GM23338 (cell line): ENCODE measurements at places on chromosomes 6 and 20. TPM values are rescaled to one million over a fixed set of nuclear protein-coding genes. Genes with fewer than 3 reads are reported as not detected.

GRCh38 chr6:45864651-45865050 lies 151.0 kb downstream of the CLIC5 start:
- no peak overlapping the region for H3K27ac ChIP-seq
- no peaks in the 10 kb centered on the region for H3K36me3 ChIP-seq
- no peaks in the 10 kb centered on the region for H3K27me3 ChIP-seq
- H3K4me1 ChIP-seq, result no peaks in the 10 kb centered on the region

GRCh38 chr6:5513408-5513807 lies 252.1 kb downstream of the FARS2 start:
- H3K4me1 ChIP-seq, result no peaks in the 10 kb centered on the region
- no peaks in the 10 kb centered on the region for H3K27me3 ChIP-seq
- H3K27ac ChIP-seq, result no peak overlapping the region
- no peak overlapping the region for H3K4me3 ChIP-seq
- no peak for DNase-seq
- no peaks in the 10 kb centered on the region for H3K36me3 ChIP-seq

- no peak overlapping the region for H3K27ac ChIP-seq
- no peaks in the 10 kb centered on the region for H3K4me1 ChIP-seq
- DNase-seq, result no peak
- no peak overlapping the region for H3K4me3 ChIP-seq
Measured at GRCh38 chr20:50558483-50558925, 48.3 kb downstream of the PTPN1 start.

DNA sequence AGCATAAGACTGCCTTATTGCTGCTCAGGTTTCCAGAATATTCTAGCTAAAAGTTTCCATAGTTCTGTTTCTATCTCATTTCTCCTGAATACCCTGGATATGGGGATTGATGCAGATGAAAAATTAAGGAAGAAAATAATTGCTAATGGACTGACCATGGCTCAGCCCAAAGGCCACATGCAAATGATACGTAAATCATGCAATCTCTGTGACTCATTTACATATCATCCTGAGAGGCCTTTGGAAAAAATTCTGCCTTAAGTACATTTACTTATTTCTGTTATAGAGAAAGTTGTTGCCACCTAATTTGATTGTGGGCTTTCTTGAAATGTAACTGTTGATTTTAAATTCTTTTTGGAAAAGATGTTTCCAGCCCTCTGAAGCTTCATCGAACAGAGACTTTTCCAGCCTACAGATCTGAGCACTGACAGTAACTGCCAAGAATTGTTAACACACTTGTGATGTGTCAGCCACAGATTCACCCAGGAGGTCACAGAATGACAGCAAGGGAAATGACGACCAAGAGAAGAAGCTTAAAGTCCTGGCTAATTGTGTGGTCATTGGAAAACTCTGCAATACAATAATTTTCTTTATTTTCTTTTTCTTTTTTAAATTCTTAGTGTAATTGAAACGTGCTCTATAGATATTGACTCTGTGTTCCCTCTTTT lies 174.8 kb downstream of the DOK5 start:
- H3K27me3 ChIP-seq, result no peaks in the 10 kb centered on the region
- H3K4me3 ChIP-seq, result no peak overlapping the region
- no peaks in the 10 kb centered on the region for H3K36me3 ChIP-seq
- H3K27ac ChIP-seq, result no peak overlapping the region

DNA sequence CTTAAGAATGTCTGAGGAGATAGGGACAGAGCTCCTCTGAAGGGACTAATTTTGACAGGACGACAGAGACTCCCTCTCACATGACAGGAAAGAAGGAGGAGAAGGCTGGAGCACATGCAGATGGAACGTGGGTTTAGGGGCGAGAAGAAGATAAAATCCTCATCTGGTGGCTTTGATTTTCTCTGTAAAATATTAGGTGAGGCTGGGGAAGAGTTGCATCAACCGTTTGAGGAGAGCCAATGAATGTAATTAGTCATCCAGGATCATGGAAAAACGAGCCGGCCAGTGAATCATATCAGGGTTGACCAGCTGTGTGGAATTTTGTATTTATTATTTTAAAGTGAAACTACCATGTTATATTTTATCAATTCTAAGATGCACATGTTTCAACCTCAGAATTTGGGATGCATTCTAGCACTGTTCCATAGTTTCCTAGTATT lies 46.9 kb upstream of the ADGRF4 start:
- H3K27ac ChIP-seq, result no peak overlapping the region
- no peaks in the 10 kb centered on the region for H3K36me3 ChIP-seq

GRCh38 chr6:18323935-18324705 lies 59.8 kb upstream of the DEK start:
- no peaks in the 10 kb centered on the region for H3K36me3 ChIP-seq
- H3K27me3 ChIP-seq, result no peaks in the 10 kb centered on the region
- no peak overlapping the region for H3K4me3 ChIP-seq
- no peaks in the 10 kb centered on the region for H3K4me1 ChIP-seq
- no peak overlapping the region for H3K27ac ChIP-seq

GRCh38 chr6:52693773-52694172 lies 22.9 kb downstream of the TMEM14A start:
- no peak overlapping the region for H3K27ac ChIP-seq
- DNase-seq, result no peak
- H3K27me3 ChIP-seq, result no peaks in the 10 kb centered on the region
- H3K4me1 ChIP-seq, result no peaks in the 10 kb centered on the region
- no peak overlapping the region for H3K4me3 ChIP-seq

DNA sequence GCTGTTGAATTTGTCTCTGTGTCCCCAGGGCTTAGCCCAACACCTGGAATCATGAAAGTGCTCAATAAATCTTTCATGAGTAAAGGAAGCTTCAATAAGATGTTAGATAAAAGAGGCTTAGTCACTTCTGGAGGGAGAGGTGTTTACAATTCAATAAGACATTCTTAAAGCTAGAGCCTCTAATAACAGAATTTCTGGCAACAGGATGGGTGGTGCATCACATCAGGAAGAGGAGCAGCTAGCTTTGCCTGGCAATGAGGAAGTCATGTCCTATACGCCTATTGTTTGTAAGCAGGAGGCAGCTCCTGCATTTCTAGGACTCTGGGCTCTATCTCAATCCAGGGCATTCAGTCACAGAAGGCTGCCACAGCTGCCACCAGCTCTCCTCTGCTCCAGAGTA lies 638.5 kb downstream of the EPM2A start:
- H3K27me3 ChIP-seq, result no peaks in the 10 kb centered on the region
- no peak overlapping the region for H3K4me3 ChIP-seq
- no peak for DNase-seq
- no peak overlapping the region for H3K27ac ChIP-seq

GRCh38 chr20:35248641-35249475 lies 22.4 kb downstream of the MMP24 start:
- H3K27me3 ChIP-seq, result no peaks in the 10 kb centered on the region
- no peak overlapping the region for H3K27ac ChIP-seq
- H3K4me1 ChIP-seq, result 0 out of 2 replicates have a peak, but pooled peaks cover 7% of the 10 kb centered on the region
- no peaks in the 10 kb centered on the region for H3K36me3 ChIP-seq
- H3K4me3 ChIP-seq, result no peak overlapping the region
- DNase-seq, result no peak

DNA sequence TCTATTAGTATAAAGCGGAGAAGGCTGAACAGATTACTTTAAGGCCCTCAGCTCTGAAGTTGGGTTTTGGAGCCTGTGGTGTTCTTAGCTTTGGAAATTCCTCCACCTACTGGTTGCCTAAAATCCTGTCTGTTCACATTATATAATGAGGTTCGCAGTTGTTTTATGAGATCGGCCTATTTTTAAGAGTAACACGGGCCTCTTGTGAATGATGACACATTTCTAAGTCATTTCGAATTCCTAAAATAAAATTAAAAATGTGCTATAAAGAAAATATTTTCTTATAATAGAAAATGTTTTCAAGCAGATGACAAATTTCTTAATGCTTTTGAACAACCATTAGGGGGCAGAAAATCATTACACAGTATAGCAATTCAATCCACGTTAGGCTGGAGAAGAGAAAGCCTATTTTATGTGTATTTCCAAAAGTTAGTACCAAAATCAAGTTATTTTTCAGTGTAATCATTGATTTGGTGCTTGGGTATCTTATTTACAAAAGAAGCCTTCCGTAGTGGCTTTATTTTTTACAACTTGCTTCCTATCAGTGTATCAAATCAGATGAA lies 15.8 kb upstream of the FAM8A1 start:
- no peaks in the 10 kb centered on the region for H3K4me1 ChIP-seq
- H3K36me3 ChIP-seq, result no peaks in the 10 kb centered on the region
- H3K4me3 ChIP-seq, result no peak overlapping the region
- peaks cover 9% of the 10 kb centered on the region; the same call in 1 of the 2 replicates for H3K27me3 ChIP-seq

DNA sequence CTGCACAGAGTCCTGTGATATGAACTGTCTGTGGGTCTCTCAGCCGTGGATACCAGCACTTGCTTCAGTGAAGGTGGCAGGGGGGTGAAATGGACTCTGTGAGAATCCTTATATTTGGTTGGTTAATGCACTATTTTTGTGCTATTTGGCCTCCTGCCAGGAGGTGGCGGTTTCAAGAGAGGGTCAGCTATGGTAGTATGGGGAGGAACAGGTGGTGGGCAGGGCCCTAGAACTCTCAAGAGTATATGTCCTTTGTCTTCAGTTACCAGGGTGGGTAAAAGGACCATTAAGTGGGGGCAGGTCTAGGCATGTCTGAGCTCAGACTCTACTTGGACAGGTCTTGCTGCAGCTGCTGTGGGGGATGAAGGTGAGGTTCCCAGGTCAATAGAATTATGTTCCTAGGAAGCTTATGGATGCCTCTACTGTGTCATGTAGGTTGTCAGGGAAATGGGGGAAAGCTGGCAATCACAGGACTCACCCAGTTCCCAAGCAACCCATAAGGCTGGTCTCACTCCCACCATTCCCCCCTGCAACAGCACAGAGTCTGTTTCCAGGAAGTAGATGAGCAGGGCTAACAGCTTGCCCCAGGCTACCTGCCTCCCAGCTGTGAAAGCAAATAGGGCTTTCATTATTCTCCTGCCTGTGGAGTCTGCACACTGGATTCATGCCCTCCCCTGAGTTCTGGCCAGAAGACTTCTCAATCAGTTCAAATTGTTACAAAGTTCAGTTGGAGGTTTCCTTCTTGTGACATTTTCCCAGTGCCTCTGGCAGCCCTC lies 56.8 kb upstream of the PHIP start:
- H3K4me3 ChIP-seq, result no peak overlapping the region
- no peak for DNase-seq
- no peaks in the 10 kb centered on the region for H3K4me1 ChIP-seq
- H3K27me3 ChIP-seq, result no peaks in the 10 kb centered on the region
- no peaks in the 10 kb centered on the region for H3K36me3 ChIP-seq
- no peak overlapping the region for H3K27ac ChIP-seq

DNA sequence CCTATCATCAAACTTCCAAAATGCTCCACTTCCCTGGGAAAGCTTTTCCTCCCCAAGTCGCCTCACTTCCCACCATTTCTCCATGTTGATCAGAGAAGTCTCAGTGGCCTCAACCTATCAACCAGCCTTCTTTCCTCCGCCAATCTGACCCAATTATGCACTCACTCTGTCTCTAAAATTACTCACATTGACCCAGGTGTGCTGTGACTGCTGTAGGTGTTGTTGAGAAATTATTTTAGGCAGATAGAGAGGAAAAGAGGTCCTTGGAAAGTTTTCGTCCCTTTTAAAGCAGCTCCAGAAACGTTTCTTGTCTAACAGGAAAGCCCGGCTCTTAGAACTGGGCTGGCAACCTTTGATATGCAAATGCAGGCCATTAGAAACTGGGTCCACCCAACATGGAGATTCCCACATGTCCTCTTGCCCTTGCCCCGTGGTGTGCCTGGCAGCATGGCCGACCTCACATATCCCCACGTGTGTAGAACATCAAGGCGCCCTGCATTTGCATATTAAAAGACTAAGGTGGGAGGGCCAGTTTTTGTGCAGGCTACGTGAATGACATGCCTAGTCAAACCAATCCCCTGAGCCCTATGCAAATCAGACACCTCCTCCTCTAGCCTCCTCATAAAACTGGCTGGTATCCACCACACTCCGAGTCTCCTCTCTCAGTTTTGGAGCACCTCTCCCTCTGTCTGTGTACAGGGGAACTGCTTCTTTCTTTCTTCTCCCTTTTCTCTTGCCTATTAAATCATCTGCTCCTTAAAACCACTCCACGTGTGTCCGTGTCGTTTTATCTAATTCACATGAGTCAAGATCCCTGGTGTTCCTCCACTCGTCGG lies 12.9 kb downstream of the IPCEF1 start:
- peak; percentile 85 for DNase-seq
- H3K27ac ChIP-seq, result no peak overlapping the region

- no peaks in the 10 kb centered on the region for H3K4me1 ChIP-seq
- no peak overlapping the region for H3K27ac ChIP-seq
- no peak overlapping the region for H3K4me3 ChIP-seq
- H3K36me3 ChIP-seq, result no peaks in the 10 kb centered on the region
- no peak for DNase-seq
- H3K27me3 ChIP-seq, result no peaks in the 10 kb centered on the region
Measured at GRCh38 chr6:168528474-168529095, 87.6 kb downstream of the SMOC2 start.

DNA sequence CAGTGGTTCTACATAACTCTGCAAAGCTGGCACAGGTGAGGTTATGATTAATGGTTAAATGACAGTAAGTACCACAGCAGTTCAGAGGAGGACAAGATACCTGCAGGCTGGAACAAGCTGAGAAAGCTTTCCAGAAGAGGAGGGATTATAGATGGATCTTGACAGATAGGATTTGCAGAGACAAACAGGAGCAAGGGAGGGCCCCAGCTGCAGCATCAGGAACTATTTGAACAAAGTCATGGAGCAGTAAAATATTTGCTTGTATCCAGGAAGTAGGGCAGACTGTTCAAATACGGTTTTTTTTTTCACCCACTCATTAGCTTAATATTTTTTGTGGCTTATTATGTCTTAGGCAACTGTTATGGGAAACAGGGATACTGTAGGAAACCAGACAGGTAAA lies 144.4 kb upstream of the MAN1A1 start:
- no peak overlapping the region for H3K27ac ChIP-seq
- H3K27me3 ChIP-seq, result no peaks in the 10 kb centered on the region
- no peak for DNase-seq
- H3K36me3 ChIP-seq, result no peaks in the 10 kb centered on the region
- H3K4me1 ChIP-seq, result no peaks in the 10 kb centered on the region
- H3K4me3 ChIP-seq, result no peak overlapping the region

GRCh38 chr20:50611128-50611810 lies 80.1 kb downstream of the RIPOR3 start:
- H3K4me3 ChIP-seq, result no peak overlapping the region
- H3K27me3 ChIP-seq, result no peaks in the 10 kb centered on the region
- no peaks in the 10 kb centered on the region for H3K4me1 ChIP-seq
- no peak overlapping the region for H3K27ac ChIP-seq
- no peak for DNase-seq

DNA sequence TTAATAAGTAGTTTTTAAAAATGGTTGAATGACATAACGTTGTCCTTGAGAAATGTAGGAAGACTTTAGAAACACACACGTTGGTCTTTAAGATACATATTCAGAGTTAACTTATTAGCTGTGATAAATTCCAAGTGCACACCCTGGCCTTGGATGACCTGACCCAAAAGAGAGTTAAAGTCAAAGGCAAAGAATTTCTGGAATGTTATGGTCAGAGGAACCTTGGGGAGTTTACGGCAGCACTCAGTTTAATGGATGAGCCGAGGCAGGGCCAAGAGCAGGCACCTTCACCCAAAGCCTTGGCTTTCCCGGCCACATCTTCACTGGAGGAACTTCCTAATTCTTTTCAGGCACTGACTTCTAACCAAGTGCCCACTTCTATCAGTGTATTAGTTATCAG lies 200.5 kb downstream of the SMOC2 start:
- H3K4me3 ChIP-seq, result no peak overlapping the region
- H3K4me1 ChIP-seq, result peaks cover 10% of the 10 kb centered on the region; the same call in 1 of the 2 replicates
- peak; percentile 63 for DNase-seq
- H3K36me3 ChIP-seq, result no peaks in the 10 kb centered on the region
- no peaks in the 10 kb centered on the region for H3K27me3 ChIP-seq

The ERMARD gene
- total RNA-seq, result 7.6 and 11.7 TPM in 2 replicates

The FAM217A gene
- total RNA-seq, result not detected in 2 replicates

The HLA-DOA gene
- 30.5 and 34.2 TPM in 2 replicates for total RNA-seq

The BPIFA1 gene
- not detected in 2 replicates for total RNA-seq

The CD93 gene
- total RNA-seq, result 0.04 TPM in 1 of 2 replicates, not detected in the other

The DYNLT2 gene
- 2.8 and 3.3 TPM in 2 replicates for total RNA-seq

The AIF1 gene
- total RNA-seq, result 6.2 and 13.3 TPM in 2 replicates

The PET117 gene
- 21.7 and 25.2 TPM in 2 replicates for total RNA-seq
